ENCODE measurements at places on chromosomes 11 and 22.

- H3K4me1 ChIP-seq, result no peaks in the 10 kb centered on the region
- DNase-seq, result no peak
- no peaks in the 10 kb centered on the region for H3K36me3 ChIP-seq
- H3K27ac ChIP-seq, result no peak overlapping the region
Measured at GRCh38 chr11:23497040-23497439, 636.8 kb upstream of the CCDC179 start.

DNA sequence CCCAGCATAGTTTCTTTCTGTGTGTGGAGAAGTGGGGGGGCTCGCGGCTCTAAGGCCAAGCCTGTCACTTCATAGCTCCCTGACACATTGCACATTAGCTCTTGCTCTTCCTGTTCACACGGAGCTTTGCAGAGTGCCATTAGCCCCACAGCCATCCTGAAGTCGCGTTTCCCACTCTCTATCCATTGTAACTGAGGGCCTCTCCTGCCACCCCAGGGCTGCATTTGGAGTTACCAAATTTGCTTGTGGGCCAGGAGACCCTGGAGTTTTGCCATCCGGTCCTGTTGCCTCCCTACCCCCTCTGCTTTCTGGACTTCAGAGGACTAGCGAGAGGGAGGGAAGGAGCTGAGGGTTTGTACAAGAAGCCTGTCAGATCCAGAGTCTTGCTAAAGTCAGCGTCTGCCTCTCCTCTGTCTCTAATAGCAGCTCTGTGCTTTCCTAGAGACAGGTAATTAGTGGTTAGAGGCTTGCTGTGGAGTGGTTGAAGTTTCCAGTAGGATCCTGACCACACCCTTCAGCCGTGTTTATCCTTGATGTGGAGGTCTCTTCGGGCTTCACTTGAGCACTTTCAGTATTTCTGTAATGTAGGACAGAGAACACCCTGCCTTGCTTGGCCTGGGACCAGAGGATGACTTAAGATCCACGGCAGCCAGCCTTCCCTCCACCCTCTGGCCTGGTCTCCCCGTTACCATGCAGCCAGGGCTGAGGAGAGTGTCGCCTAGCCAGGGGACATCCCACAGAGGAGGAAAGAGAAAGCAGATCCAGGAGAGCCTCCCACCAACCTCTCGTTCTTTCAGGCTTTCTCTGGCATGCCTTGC is 14.1 kb downstream of the DCPS start:
- peaks cover 28% of the 10 kb centered on the region for H3K4me1 ChIP-seq
- DNase-seq, result peak; percentile 69
- H3K27ac ChIP-seq, result peak overlapping the region; percentile 97
- peaks cover 8% of the 10 kb centered on the region for H3K36me3 ChIP-seq

DNA sequence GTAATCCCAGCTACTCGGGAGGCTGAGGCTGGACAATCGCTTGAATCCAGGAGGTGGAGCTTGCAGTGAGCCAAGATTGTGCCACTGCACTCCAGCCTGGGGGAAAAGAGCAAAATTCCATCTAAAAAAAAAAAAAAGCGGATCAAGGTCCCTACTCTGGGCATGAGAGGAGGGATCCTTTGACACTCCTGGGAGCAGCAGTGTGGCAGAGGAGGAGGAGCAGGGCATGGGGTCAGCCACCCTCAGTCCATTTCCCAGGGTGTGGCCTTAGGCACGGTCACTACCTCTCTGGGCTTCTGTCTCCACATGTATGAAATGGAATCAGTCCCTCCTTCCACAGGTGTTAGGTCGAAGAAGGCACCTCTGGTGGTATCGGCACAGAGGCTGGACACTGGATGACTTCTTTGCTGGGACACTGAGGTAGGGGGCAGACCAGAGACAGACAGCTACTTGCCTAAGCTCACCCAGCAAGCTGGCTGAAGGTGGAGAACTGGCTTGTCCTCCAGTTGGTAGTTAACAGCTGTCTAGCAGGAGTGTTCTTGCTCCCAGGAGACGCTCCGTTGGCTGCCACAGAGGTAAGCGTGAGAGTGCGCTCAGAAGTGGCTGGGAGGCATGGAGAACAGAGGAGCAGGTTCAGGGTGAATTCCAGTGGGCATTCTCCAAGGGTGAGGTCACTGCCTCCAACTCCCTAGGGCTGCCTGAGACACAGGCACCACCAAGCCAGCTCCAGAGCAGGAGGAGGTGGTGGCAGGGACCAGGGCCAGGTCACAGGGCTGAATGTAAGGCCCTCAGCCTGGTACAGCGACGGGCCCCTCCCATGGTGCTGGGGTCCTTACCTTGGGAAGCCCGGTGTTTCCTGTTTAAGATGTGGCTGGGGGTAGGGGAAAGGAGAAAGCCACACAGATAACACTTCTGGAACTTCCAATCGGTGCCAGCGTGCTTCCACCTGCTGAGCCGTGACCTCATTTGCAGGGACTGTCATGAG is 19.5 kb downstream of the TXN2 start:
- H3K27me3 ChIP-seq, result no peaks in the 10 kb centered on the region
- no peak overlapping the region for H3K4me3 ChIP-seq
- peak overlapping the region; percentile 58 for H3K27ac ChIP-seq
- peak; percentile 90 for DNase-seq

GRCh38 chr11:76184551-76184993 is 21.7 kb downstream of the WNT11 start:
- peak; percentile 82 for DNase-seq
- H3K27ac ChIP-seq, result peak overlapping the region; percentile 14
- peaks cover 22% of the 10 kb centered on the region for H3K4me1 ChIP-seq
- no peaks in the 10 kb centered on the region for H3K36me3 ChIP-seq

DNA sequence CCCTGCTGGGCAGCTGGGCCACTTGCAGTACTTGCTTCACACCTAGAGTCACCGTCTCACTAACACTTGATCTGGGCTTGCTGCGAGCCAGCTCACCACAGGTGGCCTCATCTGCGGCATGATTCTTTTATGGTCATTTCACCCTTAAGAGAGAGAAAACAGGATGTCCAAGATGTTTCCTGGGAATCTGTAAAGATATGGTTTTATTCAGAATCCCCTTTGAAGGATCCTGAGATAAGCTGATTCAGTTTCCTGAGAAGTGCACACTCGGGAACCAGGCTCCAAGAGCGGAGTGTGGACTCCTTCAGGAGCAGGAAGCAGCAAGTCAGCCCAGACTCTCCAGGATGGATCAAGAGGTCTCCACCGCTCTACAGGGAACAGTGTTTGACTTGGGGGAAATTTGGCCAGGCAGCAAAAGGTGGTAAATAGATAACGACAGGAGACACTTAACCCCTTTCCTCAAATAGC is 21.8 kb upstream of the TP53AIP1 start:
- H3K36me3 ChIP-seq, result no peaks in the 10 kb centered on the region
- H3K4me1 ChIP-seq, result no peaks in the 10 kb centered on the region
- H3K27me3 ChIP-seq, result no peaks in the 10 kb centered on the region
- H3K27ac ChIP-seq, result no peak overlapping the region
- DNase-seq, result no peak
- no peak overlapping the region for H3K4me3 ChIP-seq

DNA sequence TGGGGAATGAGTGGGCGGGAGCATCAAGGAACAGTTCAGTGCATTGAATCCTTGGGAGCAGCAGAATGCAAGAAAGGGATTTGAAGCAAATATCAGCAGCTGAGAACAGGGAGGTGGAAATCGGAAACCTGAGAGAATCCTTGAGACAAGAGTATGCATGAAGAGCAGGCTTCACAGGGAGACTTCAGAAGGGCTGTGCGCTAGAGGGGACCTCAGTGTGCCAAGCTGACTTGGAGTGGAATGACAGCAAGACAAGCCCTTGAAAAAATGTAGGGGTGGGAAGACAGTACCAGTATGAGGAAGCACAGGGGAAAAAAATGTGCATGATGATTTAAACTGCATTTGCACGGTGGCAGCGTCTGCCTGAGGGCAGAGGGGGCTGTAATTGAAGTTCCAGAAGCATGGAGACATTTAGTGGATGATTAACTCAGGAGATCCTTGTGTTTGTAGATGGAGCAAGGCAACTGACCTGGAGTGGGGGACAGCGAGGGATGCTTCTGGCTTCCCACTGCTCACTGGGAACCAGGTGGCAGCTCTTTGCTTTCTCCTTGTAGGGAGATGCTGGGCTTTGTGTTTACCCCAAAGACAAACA is 204.9 kb upstream of the PLET1 start:
- no peak overlapping the region for H3K4me3 ChIP-seq
- no peaks in the 10 kb centered on the region for H3K27me3 ChIP-seq
- H3K27ac ChIP-seq, result no peak overlapping the region
- DNase-seq, result no peak
- H3K36me3 ChIP-seq, result no peaks in the 10 kb centered on the region
- no peaks in the 10 kb centered on the region for H3K4me1 ChIP-seq

DNA sequence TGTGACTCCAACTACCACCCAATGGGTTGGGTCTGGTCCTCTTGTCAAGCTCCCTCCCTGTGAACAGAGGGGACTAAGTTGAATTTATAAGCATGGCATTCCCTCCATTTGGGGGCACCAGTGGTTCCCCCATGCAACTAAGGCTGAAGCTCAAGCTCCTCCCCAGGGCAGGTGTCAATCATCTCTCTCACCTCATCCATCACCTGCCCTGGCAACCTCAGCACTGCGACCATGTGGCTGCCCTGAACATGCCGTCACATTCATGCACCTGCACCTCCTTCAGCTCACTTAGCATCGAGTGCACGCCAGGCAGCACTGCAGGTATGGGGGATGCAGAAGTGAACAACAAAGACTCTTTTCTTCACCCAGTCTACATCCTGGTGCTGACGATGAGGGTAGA is 799.3 kb downstream of the TBC1D22A start:
- no peaks in the 10 kb centered on the region for H3K36me3 ChIP-seq
- H3K4me1 ChIP-seq, result no peaks in the 10 kb centered on the region
- no peak overlapping the region for H3K27ac ChIP-seq
- no peak for DNase-seq

DNA sequence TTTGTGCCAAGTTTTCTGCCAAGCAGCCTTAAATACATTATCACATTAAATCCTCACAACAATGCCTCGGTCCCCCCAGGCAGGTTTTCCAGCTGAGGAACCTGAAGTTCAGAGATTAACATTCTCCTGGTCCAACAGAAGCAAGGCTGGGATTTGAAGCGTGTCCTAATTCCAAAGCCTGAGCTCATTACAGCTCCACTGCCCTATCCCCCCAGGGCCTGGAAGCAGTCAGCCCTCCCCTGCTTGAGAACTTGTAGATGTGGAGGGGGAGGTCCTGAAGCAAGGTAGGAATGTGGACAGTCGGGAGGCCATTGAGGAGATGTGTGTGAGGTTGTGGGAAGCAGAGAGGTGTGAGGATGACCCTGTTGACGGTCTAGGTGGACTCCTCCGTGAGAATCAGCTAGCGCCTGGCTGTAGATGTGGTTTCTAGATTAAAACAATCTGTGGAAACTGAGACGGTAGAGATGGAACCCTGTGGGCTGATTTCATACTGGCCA is 8.1 kb downstream of the GRAMD1B start:
- H3K27ac ChIP-seq, result peak overlapping the region; percentile 33
- 0 out of 2 replicates have a peak, but pooled peaks cover 5% of the 10 kb centered on the region for H3K36me3 ChIP-seq
- H3K4me1 ChIP-seq, result peaks cover 32% of the 10 kb centered on the region

DNA sequence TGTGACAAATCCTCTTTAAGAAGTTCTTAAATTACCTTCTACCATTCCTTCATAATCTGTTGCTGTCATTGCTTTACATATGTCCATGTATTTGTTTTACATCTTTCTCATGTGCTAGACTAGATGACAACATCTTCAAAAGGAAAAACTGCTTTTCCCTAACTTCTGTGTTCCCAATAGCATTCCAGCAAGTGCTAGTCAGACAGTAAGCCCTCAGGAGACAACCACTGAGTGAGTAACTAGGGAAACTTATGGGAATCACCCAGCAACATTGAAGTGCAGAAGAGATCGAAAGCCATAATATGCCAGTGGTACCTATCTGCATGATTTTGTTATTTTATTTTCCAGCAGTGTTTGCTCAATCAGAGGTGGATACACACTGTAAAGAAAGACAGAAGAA is 889.7 kb upstream of the API5 start:
- no peaks in the 10 kb centered on the region for H3K36me3 ChIP-seq
- no peak for DNase-seq
- no peak overlapping the region for H3K27ac ChIP-seq
- H3K4me1 ChIP-seq, result no peaks in the 10 kb centered on the region

GRCh38 chr22:42797011-42797410 is 60.1 kb downstream of the ARFGAP3 start:
- H3K27me3 ChIP-seq, result no peaks in the 10 kb centered on the region
- peaks cover 13% of the 10 kb centered on the region for H3K4me1 ChIP-seq
- peaks cover 4% of the 10 kb centered on the region for H3K36me3 ChIP-seq
- DNase-seq, result no peak
- no peak overlapping the region for H3K4me3 ChIP-seq
- no peak overlapping the region for H3K27ac ChIP-seq

GRCh38 chr11:79259800-79260199 is 181.0 kb downstream of the TENM4 start:
- DNase-seq, result no peak
- no peak overlapping the region for H3K4me3 ChIP-seq
- no peak overlapping the region for H3K27ac ChIP-seq
- H3K36me3 ChIP-seq, result no peaks in the 10 kb centered on the region

DNA sequence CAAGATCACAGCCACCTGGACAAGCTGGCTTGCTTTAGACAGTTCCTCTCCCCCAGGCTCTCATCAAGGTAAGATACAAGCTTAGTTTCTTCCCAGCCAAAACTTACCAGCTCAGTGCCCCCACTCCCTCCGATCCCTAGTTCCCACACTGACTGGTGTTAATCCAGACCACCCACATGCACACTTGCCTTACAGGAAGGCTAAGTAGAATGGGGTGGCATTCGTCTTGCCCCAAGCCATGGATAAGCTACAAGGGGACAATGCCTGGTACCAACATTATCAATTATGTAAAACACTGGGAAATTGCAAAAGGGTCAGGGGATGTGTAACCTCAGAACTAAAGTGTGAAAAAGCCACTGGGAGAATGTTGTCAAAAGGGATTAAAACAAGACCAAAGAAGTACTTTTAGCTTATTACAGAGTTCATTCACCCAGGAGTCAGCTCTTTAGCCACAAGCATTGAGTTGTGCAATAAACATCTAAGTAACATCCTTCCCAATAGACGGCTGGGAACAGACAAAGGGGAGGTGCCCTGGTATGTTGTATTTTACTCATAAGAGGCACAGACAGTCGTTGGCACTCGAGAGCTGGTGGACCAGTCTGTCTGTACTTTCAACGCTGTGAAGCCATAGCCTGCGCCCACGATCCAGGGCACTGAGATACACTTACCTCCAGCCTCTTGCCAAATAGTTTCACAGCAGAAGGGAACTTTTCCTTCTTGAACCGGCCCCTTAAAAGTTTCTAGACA is 1.1 kb downstream of the DHCR7 start:
- no peaks in the 10 kb centered on the region for H3K4me1 ChIP-seq
- peaks cover 19% of the 10 kb centered on the region for H3K36me3 ChIP-seq
- no peak for DNase-seq
- H3K27ac ChIP-seq, result no peak overlapping the region
- H3K4me3 ChIP-seq, result peak overlapping the region; percentile 69

DNA sequence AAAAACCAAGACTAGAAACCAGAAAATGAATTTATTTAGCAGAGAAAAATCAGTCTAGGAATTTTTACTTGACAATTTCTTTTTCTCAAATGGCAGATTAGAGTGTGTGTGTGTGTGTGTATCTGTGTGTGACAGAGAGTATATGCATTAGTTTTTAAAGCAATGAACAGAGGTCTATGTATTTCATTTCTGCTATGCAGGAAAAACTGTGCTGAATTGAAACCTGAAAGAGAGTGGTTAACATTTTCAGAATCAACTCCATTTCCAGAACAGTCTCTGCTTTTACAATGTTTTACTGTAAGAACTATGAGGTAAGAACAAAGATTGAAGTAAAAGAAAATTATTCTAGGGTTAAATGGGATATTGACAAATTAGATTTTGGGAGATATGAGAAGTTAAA is 114.8 kb downstream of the GRM5 start:
- H3K27ac ChIP-seq, result no peak overlapping the region
- no peaks in the 10 kb centered on the region for H3K27me3 ChIP-seq
- H3K36me3 ChIP-seq, result no peaks in the 10 kb centered on the region
- DNase-seq, result no peak
- no peaks in the 10 kb centered on the region for H3K4me1 ChIP-seq
